ENCODE measurements at places on chromosomes 5 and 9.

DNA sequence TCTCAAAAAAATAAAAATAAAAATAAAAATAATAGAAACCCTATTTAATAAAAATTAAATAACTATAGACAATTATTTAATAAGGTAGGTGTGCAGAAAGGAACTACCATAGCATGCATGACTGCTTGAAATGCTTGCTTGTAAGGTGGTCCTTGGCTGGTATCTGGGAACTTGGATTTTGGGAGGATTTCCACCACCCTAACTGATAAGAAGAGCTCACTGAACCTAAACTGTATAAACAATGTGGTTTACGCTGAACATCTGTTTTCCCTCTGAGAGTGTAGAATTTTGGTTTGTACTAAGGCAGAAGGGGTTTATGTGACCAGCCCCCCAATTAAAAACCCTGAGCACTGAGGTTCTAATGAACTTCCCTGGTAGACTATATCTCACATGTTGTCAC, 31.2 kb downstream of the CPLANE1 start:
- DNase-seq, result no peak

GRCh38 chr9:113125386-113126035, 25.3 kb upstream of the SLC31A2 start:
- DNase-seq, result no peak

DNA sequence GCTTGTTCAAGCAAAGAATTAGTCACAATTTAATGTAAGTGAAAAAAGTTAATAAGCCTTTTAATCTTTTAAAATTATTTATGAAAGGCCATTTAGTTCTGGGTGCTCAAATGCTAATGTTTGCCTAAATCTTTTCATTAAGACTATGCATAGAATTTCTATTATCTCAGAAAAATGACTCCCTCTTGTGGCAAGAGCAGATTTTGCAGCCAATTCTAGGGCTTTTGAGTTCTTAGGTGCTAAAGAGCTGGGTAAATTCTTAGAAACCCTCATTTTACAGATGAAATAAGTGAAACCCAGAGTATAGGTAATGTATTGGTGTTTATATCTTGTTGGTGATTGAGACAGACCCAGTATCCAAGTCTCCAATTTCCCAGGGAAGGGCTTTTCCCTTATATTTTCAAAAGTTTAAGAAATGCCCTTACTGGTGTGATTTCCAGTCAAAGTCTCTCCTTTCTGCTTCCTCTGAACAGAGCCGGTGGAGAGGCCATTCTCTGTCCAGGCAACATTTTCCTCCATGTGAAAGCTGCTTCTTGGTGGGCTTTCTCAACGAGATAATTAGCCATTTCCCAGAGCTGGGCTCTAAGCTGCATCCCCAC, 24.1 kb upstream of the PCSK5 start:
- no peak for DNase-seq

DNA sequence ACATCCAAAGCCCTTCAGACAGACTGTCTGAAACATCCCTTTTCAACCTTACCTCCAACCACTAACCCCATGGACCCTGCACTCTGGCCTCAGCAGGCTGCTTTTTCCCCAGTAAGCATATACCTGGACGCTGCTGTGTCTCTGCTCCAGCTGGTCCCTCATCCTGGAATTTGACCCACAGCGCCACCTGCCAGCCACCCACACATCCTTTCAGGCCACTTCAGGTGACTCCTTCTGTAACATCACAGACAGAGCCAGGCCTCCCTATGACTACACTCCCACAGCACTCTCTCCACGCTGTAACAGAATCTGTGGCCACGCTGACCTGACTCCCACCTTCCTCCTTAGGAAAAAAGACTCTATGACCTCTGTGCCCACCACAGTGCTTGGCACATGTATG, 3.4 kb downstream of the MGAT1 start:
- no peak for DNase-seq

GRCh38 chr5:31036411-31036810, 157.1 kb upstream of the CDH6 start:
- DNase-seq, result no peak

GRCh38 chr5:172453206-172453985, 929 bp downstream of the SH3PXD2B start:
- no peak for DNase-seq

- DNase-seq, result no peak
Observed at GRCh38 chr9:90827181-90827871, 25.7 kb downstream of the SYK start.

GRCh38 chr5:141488591-141489561, at the start of gene PCDHGC5:
PCDHGC5 (plus strand) TSS chr5:141489081; CDS start chr5:141489241, 160 bp downstream.
- no peak for DNase-seq

GRCh38 chr9:128120741-128121465, 6.6 kb downstream of the PTGES2 start:
- DNase-seq, result no peak

DNA sequence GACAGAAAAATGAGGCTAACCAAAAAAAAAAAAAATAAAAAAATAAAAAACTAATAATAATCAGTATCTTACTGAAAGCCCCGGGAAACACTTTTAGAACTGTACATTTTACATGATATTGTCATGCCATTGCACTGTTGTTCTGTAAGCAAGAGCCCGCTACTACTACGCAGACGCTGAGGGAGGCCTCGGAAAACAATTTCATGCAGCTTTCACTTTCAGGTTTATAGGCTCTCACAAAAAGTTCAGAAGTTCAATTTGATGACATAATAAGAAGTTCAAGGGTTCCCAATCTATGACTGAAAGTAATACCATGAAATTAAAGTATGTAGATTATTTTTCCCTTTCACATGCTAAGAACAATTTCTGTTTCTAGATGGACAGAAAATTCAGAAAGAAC, 318.3 kb upstream of the ITGA1 start:
- DNase-seq, result no peak
